Cerebellum (tissue), 4 donors: ENCODE measurements at places on chromosomes 11 and 22. TPM values are rescaled to one million over a fixed set of nuclear protein-coding genes. Genes with fewer than 3 reads are reported as not detected.

DNA sequence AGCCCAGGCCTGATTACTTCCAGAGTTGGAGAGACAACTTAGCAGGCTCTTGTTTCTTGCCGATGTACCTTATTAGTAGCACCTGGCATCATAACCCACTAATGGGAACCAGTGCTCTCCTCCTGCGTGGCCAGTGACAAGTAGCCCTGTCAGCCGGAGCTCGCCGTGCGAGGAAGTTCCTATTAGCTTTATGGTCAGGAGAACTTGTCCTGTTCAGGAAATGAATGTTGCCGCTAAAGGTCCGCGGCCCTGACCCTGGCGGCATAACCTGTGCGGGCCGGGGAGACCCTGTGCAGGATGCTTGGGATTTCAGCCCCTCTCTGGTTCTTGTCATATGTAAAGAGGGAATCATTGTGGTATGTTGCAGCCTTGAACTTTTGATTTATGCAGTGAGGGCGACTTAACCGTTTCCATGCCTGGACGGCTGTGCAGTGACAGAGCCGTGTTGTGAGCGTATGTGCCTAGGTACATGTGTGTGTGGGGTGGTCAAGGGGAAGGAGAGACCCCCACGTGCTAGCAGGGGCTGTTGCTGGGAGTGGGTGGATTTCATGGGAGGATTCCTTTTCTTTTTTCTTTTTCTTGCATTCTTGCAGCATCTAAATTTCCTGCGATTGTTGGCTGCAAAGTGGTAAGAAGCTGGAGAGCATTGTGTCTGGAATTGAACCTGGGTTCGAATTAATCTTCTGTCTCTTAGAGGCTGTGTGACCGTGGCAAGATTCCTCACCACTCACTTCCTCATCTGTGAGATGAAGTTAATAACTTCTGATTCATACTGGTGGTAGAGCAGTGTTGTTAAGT, 15.2 kb downstream of the ZBTB16 start:
- DNase-seq: no peak

- DNase-seq: no peak
Measured at GRCh38 chr11:128963744-128964325, 21.2 kb upstream of the TP53AIP1 start.

DNA sequence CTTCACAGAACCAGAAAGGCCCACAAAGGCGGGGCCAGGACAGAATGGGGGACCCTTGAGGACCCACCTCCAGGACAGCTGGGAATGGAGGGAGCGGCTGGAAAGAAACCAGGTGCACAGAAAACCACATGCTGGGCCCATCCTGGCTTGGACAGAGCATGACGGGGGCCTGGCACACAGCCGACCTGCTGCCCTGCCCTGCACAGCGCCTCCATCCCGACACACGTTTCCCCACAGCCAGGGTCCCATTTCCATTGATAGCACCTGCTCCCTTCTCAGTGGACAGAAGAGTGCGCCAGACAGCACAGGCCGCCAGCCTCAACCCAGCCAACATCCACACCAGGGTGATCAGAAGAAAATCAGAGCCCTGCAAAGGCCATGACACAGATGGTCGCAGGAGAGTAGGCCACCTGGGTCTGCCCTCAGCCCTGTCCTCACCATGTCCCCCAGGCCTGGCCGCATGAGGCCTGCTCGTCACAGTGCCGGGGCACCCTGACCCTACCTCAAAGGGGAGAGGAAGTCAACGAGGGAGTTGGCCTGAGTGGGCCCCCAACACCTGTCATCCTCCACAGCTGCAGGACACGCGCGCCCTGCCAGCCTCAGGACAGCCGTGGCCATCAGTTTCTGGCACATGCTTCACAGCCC, 28.1 kb downstream of the BRD1 start:
- DNase-seq: peak; percentile 66

DNA sequence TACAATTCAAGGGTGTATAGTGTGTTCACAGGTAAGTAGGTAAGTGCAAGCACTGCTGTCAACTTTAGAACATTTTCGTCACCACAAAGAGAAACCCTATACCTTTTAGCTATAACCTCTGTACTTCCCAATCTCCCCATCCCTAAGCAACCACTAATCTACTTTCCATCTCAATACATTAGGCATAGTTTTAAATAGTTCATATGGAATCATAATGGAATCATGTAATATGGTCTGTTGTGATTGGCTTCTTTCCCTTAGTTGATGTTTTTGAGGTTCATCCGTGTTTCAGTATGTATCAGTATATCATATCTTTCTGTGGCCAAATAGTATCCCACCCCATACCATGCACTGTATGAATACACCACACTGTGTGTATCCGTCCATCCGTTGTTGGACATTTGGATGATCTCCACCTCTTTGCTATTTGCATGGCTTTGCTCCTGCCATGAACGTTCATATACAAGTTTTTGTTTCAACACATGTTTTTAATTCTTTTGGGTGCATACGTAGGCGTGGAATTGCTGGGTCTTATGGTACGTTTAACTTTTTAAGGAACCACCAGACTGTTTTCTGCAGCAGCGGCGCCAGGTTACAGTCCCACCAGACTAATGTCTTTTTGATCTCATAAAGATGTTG, 27.7 kb upstream of the OPCML start:
- DNase-seq: no peak

- DNase-seq: no peak
Measured at GRCh38 chr11:7204778-7205177, 46.9 kb upstream of the SYT9 start.

DNA sequence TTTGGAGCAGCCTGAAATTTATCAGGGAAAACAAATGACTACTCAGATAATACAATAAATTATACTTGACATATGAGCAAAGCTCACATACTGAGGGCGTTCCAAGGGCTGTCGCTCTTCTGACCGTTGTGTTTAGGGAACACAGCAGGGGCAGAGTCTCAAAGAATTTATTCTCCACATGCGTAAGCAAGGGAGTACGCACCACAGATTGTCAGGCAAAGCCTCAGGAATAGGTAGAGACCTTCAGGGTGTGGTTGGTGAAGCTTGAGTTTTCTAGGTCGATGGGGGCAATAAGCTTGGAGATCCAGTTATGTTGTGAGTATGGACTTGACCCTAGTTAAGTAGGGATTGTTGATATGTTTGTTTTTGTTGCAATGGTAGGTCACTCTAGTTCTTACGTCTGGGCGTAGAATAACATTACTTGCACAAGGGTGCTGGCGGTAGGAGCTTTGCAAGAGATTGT, 830 bp downstream of the ACAT1 start:
- DNase-seq: peak; percentile 20

The DRICH1 gene
- total RNA-seq: 2.5 TPM

The PARVG gene
- 1.9 TPM for total RNA-seq

The CCDC90B gene
- total RNA-seq: 97.9 TPM

The PKP3 gene
- total RNA-seq: 0.73 TPM

The RFPL2 gene
- 0.73 TPM for total RNA-seq
